ENCODE measurements at places on chromosomes 5 and 9.
A peak's percentile ranks its signal among the peaks of the same experiment; 100 is the strongest.

- peak; percentile 15 for DNase-seq
These were observed 101.1 kb upstream of the NR4A3 start for GRCh38 chr9:99720455-99721050.

GRCh38 chr9:91714020-91714806, 235.8 kb downstream of the ROR2 start:
- DNase-seq, result no peak

- DNase-seq, result no peak
These were observed 21.1 kb downstream of the LOX start for GRCh38 chr5:122056913-122057312.

DNA sequence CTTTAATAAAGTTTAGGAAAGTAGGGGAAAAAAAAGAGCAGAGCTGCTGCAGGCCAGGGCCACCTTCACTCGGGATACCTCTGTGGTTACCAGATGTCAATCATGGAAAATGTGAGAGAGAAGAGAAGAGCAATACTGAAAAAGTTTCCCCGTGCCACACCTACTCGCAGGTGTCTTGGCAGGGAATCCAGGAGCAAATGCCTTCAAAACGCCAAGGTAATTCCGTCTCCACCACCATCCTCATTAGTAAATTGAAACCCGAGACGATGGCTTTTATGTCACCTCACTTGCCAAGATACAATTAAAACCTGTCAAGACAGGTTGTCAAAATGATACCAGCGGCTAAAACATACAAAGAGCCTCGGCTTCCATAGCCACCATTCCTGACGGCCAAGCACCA, 49.7 kb downstream of the FAM81B start:
- no peak for DNase-seq

DNA sequence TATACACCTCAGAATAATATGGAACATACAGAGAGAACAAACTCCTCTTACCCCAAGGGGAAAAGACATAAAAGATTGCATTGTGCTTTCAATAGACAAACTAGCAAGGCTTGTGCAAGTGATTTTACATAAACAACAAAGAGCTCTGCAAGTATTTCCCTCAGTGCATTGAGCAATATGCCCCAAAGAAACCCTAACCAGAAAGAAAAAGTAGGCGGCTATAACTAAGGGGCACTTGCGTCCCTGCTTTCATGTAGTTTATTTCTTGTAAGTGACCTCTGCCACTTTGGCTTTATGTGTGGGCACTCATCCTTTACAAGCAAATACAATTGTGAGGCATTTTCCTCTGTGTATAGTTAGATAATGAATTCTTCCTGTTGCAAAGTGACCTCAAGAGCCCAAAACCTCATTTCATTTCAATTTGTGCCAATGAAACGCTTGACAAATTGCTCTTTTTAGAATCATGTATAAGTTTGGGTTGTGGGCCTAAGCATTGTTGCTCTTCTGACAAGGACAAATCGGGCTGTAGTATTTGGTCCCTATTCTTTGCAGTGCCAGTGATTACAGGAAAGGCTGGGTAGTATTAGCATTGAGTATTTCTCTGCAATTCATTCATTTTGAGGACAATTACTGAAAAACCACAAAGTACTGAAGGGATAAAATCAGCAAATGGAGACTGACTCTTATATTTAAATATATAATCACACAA, 282.2 kb downstream of the DTWD2 start:
- DNase-seq, result no peak

DNA sequence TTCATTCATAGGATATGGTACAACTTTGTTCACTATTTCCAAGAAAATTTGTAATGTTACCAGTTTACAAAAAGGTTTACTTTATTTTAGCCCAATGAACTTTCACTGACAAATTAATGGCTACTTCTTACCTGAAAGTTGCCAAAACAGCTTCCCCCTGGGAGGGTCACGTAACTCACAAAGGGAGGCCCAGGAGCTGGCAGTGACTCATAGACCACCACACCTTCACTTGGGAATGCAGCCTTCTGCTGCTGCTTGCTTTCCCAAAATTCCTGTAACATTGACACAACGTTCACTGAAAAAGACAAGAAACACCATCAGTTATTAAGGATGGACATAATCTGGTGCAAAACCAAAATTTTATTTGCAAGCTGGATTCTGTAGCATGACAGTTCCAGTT, 18.1 kb downstream of the LIX1 start:
- no peak for DNase-seq
